ENCODE measurements at places on chromosomes 7 and 10.
A peak's percentile ranks its signal among the peaks of the same experiment; 100 is the strongest.

- DNase-seq, result no peak
Measured at GRCh38 chr7:77205706-77206105, 6.1 kb upstream of the FGL2 start.

- no peak for DNase-seq
Measured at GRCh38 chr10:4514445-4515108, 311.4 kb upstream of the AKR1E2 start.

DNA sequence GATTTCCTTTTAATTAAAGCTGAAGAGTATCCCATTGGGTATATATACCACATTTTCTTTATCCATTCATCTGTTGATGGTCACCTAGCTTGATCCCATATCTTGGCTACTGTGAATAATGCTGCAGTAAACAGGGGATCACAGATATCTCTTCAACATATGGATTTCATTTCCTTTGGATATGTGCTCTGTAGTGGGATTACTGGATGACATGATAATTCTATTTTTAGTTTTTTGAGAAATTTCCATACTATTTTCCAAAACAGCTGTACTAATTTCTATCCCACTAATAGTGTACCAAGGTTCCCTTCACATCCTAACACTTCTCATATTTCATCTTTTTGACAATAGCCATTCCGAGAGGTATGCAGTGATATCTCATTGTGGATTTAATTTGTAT lies 48.8 kb upstream of the PRPS1L1 start:
- DNase-seq, result no peak

GRCh38 chr10:17236468-17237148 lies 8.6 kb downstream of the VIM start:
- no peak for DNase-seq

GRCh38 chr7:127959770-127960169 lies 71.5 kb downstream of the LRRC4 start:
- DNase-seq, result no peak

- DNase-seq, result no peak
Measured at GRCh38 chr10:92848037-92848440, 281 bp upstream of the EXOC6 start.

DNA sequence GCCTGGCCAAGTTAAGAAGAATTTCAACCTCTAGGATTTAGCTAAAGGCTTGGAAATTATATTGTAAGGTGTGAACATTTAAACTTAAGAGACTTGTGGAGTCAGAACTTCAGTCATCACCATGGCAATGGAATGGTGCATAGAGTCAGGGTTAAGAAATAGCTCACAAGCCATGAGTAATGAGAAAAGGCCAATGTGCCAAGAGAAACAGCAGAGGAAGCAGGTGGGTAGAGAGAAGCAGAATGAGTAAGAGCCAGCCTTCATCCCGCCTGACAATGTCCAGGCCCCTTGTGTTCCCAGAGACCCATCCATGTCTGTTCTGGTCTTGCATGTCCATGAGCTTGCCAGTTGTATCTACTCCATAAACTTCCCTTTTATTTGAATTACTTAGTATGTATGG lies 62.6 kb upstream of the TBX20 start:
- no peak for DNase-seq

GRCh38 chr7:94375691-94376090 lies 19.0 kb upstream of the COL1A2 start:
- DNase-seq, result no peak

DNA sequence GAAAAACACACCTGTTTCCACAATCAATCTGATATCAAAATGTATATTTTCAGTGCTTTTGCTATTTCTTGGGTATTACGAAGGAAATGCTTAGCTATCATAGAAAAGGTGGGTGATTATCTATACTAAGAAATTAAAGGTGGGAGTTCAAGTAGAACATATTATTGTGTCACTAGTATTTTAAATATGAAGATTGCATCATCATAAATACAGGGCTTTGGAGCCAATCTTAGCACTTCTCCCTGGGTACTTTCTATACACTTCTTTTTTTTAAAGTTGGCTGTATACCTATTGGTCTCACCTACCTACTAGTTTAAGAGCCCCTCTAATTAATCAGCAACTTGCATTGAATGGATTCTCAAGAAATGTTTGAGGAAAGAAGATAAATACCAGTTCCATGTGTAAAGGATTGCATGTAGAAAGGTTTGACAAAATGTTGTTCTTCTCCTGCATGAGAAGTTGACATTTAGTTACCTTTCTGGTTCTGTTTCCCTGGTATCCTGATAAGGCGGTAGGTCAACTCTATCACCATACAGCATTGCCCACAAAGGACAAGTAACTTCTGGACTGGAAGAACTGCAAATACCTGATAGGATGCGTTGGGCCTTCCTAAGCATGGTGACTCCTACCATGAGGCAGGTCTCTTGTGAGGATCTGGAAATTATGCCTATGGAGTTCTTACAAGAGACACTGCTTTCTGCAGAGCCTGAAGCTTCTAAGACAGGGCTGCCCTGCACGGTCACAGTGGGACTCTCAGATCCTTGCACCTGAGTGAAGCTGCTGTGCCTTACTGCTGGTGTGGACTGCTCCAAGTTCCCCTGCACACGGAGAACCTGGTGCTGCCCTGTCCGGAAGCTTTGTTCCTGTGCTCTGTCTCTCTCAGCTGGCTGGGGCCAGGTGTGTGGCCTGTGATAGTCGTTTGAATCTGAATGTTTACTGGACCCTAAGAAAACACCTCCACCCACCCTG lies 32.1 kb upstream of the PDSS1 start:
- no peak for DNase-seq

DNA sequence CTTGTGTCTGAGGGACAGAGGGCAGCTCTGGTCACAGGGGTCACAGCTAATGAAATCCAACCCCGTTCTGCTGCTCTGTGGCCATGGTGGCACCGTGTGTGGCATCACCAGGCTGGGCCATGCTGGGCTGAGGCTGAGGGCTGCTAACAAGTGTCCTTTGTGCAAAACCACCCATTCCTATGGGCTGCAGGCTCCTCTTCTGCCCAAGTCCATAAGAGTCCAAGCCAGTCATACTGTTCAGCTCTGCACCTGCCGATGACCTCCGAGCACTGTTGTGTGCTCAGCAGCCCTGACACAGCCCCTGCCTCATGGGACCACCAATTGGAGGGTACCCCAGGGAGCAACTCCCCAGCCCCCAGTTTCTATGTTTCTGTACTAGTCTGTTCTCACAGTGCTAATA lies 133.1 kb downstream of the WDR11 start:
- DNase-seq, result no peak

GRCh38 chr10:71342573-71343391 lies 23.7 kb downstream of the SLC29A3 start:
- DNase-seq, result no peak

GRCh38 chr7:141739250-141739649 lies 1.1 kb downstream of the SSBP1 start:
- no peak for DNase-seq

GRCh38 chr7:4204513-4205165 lies 477.5 kb upstream of the FOXK1 start:
- DNase-seq, result no peak

- no peak for DNase-seq
Measured at GRCh38 chr10:87541114-87541513, 36.4 kb downstream of the MINPP1 start.

- DNase-seq, result peak; percentile 31
Measured at GRCh38 chr10:92265687-92266258, 25.1 kb downstream of the CPEB3 start.

DNA sequence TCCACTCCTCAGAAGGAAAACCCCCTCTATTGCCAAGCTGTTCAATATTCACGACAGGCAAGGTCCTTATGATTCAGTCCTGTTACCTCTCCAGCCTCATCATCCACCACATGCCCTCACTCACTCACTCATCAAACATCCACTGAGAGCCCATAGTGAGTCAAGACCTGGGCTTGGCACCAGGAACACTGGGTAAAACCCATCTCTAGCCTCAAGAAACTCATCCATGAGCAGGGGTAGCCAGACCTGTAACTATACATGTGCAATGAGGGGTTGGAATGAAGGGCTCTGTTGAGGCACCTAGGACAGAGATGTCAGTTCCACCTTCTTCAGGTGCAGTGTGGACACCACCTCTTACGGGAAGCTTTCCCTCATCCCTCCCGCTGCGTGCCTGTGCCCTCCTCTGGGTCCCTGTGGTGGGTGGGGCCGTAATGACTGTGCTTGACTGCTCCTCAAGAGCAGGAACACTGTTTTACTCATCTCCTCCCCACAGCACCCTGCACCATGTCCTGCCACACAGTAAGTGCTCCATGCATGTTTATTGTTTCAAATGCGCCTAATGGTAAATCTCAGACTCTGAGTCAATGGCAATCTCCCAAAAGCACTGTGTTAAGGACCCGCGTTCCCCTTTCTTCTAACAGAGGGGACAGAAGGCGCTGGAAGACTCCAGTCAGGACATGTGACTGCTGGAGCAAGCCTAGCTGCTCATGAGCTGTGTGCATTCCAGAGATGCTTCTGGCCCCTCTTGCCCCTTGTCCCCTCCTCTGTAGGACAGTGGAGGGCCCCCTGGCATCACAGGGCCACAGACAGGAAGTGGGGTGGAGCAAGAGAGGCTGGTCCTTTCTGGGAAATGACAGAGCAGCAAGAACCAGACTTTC lies 95.4 kb downstream of the HIPK2 start:
- DNase-seq, result peak; percentile 94

DNA sequence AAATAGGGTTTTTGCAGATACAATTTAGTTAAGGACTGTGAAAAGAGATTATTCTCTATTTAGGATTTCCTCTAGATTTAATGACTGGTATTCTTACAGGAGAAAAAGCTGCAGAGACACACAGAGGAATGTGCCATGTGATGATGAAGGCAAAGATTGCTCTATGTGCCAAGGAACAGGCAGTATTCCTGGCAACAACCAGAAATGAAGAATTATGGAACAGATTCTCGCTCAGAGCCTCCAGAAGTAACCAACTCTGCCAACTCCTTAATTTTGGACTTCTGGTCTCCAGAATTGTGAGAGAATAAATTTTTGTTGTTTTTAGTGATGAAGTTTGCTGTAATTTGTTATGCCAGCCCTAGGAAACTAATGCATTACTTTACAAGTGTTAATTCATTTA lies 307.6 kb upstream of the SEMA3A start:
- DNase-seq, result no peak

- no peak for DNase-seq
Measured at GRCh38 chr10:100340948-100341847, 5.8 kb upstream of the SCD start.

- no peak for DNase-seq
Measured at GRCh38 chr7:157113607-157114006, 25.1 kb upstream of the UBE3C start.

DNA sequence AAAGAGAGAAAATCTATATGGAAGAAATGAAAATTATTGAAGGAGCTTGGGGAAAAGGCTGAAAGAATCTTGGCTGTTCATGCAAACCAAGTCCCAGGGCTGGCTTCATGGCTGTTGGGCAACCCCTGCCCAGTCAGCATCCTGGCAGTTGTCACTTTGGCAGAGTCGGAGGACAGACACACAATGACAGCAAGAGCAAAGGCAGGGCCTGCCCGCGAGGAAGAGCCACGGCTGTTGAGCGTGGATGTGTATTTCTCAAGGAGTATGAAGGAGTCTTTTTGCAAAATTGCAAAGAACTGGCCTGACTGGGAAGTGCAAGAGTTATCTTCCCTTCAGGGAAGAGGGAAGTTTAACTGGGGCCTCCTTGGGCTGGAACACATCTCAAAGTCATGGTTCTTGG lies 11.7 kb downstream of the PTPRE start:
- no peak for DNase-seq

- no peak for DNase-seq
Measured at GRCh38 chr7:147411096-147411495, 1179.5 kb upstream of the C7orf33 start.

- DNase-seq, result no peak
Measured at GRCh38 chr7:96737545-96738050, 28.0 kb upstream of the SEM1 start.

- peak; percentile 8 for DNase-seq
Measured at GRCh38 chr7:8232999-8233847, 28.7 kb downstream of the ICA1 start.

DNA sequence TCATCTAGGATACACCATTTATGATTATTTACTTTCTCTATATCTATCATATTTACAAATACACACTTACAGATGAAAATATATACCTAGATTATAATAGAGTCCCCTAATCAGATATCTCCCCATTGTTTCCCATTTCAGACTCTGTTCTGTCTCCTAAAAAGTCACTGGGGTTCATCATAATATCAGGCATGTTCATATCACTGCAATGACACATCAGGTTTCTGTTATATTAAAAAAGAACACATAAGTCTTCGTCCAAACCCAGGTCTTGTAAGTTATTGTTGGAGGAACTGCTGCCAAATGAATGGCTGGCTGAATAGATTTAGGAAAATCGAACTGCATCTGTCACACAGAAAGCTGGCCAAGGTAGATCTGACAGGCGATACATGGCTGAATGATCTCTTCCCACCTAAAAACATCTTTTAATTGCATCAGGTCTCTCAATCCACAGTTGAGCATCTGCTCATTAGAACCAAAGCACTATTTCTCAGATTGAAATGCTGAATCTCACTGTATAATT lies 178.7 kb downstream of the CACNA2D1 start:
- DNase-seq, result no peak

DNA sequence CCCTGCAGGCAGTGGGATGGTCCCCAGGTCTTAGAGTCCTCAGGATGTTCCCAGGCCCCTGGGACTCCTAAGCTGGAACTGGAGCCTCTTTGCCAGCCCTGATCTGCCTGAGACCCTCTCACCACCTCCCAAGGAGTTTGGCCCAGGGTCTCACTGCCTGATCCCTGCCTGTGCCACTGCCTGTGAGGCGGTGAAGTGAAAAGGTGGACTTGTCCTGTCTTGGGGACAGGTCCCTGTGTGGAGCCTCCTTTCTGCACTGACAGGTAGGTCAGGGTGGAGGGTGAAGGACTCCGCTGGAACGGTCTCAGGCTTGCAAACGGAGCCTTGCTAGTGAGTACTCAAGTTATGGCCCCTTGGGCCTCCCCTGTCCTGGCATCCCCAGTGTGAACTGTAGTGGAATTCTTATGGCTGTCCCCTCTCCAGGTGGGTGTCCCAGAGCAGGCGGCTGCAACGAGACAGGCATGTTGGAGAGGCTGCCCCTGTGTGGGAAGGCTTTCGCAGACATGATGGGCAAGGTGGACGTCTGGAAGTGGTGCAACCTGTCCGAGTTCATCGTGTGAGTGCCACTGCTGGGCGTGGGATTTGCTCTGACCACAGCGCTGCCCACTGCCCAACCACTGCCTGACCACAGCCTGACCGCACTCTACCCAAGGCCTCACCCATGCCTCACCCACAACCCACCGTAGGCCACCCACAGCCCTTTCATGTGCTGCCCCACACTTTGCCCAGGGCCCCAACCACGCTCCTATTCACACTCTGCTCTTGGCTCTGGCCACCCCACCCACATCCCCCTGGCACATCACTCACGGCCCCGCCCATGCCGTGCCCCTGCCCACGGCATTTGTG lies 19.5 kb downstream of the RAMP3 start:
- no peak for DNase-seq

- DNase-seq, result no peak
Measured at GRCh38 chr10:70679498-70679897, 7.2 kb downstream of the ADAMTS14 start.

GRCh38 chr7:25565002-25565401 lies 336.7 kb upstream of the NPVF start:
- no peak for DNase-seq

DNA sequence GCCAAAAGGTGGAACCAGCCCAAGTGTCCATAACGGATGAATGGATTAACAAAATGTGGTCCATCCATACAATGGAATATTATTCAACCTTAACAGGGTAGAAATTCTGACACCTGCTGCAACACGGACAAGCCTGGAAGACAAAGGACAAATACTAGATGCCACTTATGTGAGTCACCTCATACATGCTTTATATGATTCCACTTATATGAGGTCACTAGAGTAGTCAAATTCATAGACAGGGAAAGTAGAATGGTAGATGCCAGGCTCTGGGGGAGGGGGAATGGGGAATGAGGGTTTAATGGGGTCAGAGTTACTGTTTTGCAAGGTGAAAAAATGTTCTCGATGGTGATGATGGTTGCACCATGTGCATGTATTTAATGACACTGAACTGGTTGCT lies 34.0 kb upstream of the CYTH3 start:
- no peak for DNase-seq

Data from activated CD4-positive, alpha-beta T cell treated with anti-CD3 and anti-CD28 coated beads, Interleukin-10, Interleukin-2, amounts not matched to agents 100 ng/mL and 50 ng/mL, durations not matched to agents 16 hours and 8 hours (primary cell).